ENCODE measurements at places on chromosomes 1 and 21. TPM values are rescaled to one million over a fixed set of nuclear protein-coding genes. Genes with fewer than 3 reads are reported as not detected.

DNA sequence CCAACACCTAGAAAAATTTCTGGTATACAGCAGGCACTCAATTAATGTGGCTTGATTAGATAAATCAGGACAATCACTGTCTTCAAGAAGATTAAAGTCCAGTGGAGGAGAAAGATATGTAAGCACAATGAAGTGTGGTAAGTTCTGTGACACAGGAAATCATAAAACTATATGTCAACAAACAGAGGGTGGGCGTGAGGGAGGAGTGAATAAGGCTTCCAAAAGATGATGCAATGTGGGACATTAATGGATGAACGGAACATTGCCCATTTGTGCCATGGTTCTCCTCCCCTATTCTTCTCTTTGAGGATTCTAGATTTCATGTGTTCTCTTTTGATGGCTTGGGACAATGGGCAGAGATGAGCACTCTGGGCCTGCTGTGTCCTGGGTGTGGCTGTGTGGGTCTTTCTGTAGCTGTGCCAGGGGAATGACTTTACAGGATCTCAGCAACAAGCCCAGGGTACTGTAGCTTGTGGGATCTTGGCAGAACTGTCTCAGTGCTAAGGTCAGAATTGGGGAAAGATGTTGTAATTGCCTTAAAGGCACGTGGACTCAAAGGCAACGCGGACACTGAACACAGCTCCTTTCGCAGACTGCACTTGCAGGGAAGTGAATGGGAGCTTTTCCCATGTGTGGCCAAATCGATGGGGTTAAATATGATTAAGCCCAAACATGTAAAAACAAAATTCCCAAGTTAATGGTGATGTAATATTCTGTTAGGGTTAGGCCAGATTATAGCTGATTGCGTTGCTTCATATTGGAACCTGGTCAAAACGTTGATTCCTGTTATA is 366.9 kb downstream of the TGFB2 start:
- DNase-seq = no peak

Gene ITLN2
- not detected for total RNA-seq

Gene OVAAL
- not detected for total RNA-seq

- no peak for DNase-seq
Observed at GRCh38 chr1:231801042-231801585, 174.5 kb downstream of the DISC1 start.

Gene S100A8
- not detected for total RNA-seq

- DNase-seq = no peak
Observed at GRCh38 chr21:21436012-21436534, 437.9 kb downstream of the NCAM2 start.

Gene OR10K2
- total RNA-seq = not detected

All from activated T-helper 2 cell treated with anti-CD3 and anti-CD28 coated beads, Interferon-gamma antibody, Interleukin-2, Interleukin-4, amounts not matched to agents 10 μg/mL and 5 μg/mL and 100 μg/mL, durations not matched to agents 14 hours and 24 hours and 36 hours (primary cell).